IMR-90 (cell line): ENCODE measurements at places on chromosomes 13 and 19. TPM values are rescaled to one million over a fixed set of nuclear protein-coding genes. Genes with fewer than 3 reads are reported as not detected.
A peak's percentile ranks its signal among the peaks of the same experiment; 100 is the strongest.

The TMEM145 gene
- under 0.01 and 2.5 TPM in 2 replicates for total RNA-seq

The GFY gene
- total RNA-seq, result not detected in 2 replicates

The PSG3 gene
- not detected in 2 replicates for total RNA-seq

The TMEM238 gene
- not detected in 2 replicates for total RNA-seq

The ZNF737 gene
- 3.3 and 5.0 TPM in 2 replicates for total RNA-seq

The ZNF471 gene
- 2.3 and 2.8 TPM in 2 replicates for total RNA-seq

The SRRM5 gene
- not detected in 2 replicates for total RNA-seq

The PROZ gene
- not detected in 2 replicates for total RNA-seq

The IZUMO2 gene
- total RNA-seq, result not detected in 2 replicates

DNA sequence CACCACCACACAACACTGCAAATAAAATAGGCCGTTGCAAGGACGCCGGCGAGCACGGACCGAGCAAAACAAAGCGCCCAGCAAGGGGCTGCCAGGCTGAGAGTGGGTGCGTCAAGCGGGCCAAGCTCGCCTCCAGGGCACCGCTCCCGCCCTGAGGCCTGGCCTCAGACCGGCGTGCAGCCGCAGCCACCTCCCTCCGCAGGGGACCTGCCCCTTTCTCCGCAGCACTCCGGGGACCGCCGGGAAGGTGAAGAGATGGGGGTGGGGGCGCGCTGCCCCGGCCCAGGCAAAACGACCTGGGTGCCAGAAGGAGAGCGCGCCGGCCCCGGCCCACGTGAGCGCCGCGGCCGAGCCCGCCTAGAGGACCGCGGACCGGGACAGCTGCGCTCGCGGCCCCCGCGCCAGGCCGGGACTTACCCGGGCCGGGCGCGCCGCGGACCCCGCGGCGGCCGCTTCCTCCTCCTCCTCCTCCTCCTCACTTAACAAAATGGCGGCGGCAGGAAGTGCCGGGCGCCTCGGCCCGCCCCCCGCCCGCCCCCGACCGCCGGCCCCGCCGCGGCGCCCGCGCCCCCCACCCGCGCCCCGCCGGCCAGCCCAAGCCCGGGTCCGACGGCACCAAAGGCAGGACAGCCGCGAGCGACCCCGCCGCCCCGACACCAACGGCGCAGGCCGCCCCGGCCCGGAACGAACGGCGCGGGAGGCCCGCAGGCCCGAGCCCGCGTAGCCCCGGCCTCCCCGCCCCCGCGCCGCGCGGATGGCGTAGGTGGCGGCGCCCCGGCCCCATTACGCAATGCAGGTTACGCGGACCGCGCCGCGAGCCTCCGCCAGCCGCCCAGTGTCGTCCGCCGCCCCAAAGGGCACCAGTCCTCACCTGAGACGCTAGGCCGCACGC, 674 bp downstream of the BRD4 start:
- DNase-seq, result no peak

DNA sequence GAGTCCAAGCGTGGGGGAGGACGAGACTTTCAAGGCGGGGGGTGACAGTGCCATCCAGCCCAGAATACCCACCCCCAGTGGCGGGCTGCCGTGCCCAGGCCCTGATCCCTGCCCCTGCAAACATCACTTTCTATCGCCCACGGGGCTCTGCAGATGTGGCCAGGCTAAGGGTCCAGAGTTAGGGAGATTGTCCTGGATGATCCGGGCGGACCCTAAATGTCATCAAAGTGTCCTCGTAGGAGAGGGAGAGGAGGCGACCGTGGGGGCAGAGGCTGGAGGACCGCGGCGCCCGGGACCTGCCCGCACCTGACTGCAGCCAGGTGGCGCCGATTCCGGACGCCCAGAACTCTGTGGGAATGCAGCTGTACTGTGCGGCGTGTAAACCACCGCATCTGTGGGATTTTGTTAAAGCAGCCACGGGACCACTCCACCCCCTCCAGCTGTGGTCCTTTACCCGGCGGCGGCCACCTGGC, 32.4 kb downstream of the GJA3 start:
- no peak for DNase-seq

DNA sequence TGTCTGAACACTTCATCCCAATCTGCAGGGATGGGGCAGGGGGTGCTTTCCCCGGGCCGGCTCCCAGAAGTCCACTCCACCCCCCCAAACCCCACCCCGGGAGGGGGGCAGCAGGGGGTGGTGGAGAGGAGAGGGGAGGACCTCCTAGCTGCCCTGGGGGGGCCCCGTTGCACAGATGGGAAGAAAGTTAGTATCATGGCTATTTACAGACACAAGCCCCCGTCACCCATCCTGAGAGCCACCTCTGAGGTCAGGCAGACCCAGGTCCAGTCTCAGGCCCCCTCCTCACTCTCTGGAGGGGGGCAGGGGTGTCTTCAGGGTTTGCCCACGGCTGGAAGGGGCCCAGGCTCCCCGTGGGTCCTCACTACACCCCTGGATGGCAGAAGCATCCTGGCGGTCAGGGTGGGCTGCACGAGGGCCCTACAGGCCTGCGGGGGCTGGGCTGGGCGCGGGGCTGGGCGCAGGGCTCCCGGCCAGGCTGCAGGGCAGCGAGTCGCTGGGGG, 5.8 kb upstream of the REXO1 start:
- DNase-seq, result no peak

- no peak for DNase-seq
Observed at GRCh38 chr13:100534147-100534843, 54.3 kb downstream of the GGACT start.

DNA sequence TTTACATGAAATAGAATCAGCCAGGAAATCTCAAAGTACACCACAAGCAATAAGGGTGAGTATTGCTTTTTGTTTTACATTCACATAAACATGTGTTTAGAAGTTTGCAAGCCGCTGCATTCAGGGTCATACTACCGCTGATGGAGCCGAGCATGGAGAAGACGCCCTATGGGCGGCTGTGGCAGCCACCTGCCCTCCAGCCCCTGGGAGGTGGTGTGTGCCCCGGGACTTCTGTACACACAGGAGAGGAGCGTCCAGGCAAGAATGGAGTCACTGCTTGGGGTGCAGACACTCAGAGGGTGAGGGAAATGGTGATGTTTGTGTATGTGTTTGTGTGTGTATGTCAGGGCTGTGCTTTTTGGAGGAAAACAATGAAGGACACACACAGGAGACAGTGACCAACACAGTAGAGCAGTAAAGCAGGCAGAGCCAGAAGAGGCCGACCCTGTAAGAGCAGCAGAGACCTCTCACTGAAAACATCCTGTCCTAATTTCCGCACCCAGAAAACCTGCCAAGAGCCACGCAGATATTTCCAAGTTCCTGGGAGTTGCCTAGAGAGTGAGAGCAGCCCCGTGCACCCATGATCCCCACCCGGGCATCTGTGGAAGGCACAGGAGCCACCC, 108.1 kb upstream of the GJB6 start:
- DNase-seq, result no peak

DNA sequence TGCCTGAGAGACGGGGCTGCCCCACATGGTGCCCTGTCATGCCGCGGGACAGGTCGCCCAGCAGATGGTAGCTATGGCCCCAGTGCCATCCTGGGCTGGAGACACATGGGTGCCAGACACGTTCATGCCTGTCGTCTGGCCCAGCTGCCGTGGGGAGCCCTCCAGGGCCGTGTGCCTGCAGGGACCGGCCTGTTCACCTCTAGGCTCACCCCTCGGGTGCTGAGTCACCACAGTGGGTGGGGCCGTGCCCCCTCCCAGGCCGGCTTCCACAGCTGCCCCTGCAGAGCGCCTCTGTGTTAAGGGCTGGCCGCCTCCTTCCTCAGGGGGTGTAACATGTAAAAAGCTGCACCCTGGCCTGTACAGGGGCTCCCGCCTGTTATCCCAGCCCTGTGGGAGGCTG, 36.1 kb downstream of the CSNK1G2 start:
- DNase-seq, result no peak

DNA sequence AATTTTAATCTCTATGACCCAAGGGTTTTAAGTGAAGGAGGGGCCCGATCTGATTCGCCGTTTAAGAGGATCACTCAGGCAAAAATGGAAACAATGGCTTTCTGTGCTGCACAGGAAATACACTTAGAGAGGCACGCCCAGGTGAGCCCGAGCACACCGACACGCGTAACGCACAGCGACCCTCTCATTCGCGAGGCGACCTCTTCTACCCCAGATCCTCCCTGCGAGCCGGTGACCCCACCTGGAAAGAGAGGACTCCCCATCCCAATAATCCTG, 216 bp downstream of the SH2D3A start:
- DNase-seq, result no peak

- DNase-seq, result peak; percentile 7
Observed at GRCh38 chr13:30088312-30088855, 219.0 kb downstream of the KATNAL1 start.

DNA sequence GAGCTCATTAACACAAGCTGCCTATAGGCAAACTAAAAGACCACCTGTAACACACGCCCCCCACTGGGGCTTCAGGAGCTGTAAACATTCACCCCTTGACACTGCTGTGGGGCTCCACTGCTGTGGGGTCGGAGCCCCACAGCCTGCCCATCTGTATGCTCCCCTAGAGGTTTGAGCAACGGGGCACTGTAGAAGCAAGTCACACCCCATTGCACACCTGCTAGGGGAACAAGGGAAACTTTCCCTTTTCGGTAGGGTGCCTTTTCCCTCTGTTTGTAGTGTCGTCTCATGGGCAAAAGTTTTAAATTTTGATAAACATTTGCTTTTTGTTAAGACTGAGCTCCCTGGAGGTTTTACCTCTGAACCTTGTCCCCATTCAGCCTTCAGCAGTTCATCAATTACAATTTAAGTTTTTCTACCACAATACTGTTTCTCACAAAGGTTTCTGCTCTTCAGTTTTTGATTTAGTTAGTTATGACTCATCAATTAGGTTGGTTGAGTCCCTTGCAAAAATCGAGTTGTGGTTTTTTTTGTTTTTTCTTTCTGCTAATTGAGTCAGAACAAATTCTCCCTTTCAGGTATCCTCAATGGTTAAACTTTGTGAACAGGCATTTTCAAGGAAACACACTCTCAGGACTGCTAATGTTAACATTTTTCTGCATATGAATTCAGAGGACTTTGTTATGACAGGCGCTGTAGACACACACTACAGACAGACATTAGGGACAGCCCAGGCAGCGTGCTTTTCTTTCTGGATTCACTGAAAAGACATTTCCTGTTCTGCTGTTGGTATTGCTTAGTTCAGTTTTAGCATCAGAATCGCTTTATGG, 35.1 kb downstream of the ZNF433 start:
- DNase-seq, result peak; percentile 43

- DNase-seq, result peak; percentile 36
Observed at GRCh38 chr19:2089001-2089711, 7.0 kb downstream of the MOB3A start.

DNA sequence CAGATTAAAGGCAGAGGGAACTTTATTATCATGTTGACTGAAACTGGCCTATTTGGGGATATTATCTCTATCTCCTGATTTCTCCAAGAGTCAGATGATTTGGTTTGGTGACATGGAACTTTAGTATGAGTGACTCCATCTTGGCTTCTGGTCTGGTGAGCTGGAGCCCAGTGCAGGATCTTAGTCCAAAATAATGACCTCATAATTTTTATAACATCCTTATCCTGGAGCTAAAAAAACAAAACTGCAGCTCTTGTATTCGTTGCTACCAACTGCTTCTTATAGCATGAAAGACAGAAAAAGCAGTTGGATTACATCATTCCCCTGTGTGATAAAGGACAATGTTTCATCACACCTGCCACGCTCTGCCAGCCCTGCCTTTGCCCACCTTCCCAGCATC, 39.3 kb upstream of the RNF17 start:
- DNase-seq, result no peak

- no peak for DNase-seq
Observed at GRCh38 chr13:99866781-99867180, 104.8 kb downstream of the ZIC5 start.

GRCh38 chr13:113122550-113123225, at the start of gene F10:
Gene F10 (plus strand): TSS chr13:113122799. CDS start chr13:113122856, 57 bp downstream.
- peak; percentile 75 for DNase-seq

- peak; percentile 77 for DNase-seq
Observed at GRCh38 chr19:1566392-1567115, 1.6 kb downstream of the MEX3D start.

GRCh38 chr13:40772765-40773473, 1.9 kb upstream of the MRPS31 start:
- no peak for DNase-seq

- DNase-seq, result no peak
Observed at GRCh38 chr19:40163541-40164129, 27.6 kb upstream of the MAP3K10 start.
